ELR (cell line): ENCODE measurements at places on chromosomes 16 and 17.
A peak's percentile ranks its signal among the peaks of the same experiment; 100 is the strongest.

GRCh38 chr17:72191356-72191755 lies 70.5 kb downstream of the SOX9 start:
- no peak for DNase-seq

- no peak for DNase-seq
Observed at GRCh38 chr16:49521734-49522325, 148.2 kb downstream of the C16orf78 start.

GRCh38 chr16:179211-180092 lies 807 bp upstream of the HBQ1 start:
- no peak for DNase-seq

GRCh38 chr16:50103764-50104163 lies 38.0 kb downstream of the HEATR3 start:
- peak; percentile 55 for DNase-seq

DNA sequence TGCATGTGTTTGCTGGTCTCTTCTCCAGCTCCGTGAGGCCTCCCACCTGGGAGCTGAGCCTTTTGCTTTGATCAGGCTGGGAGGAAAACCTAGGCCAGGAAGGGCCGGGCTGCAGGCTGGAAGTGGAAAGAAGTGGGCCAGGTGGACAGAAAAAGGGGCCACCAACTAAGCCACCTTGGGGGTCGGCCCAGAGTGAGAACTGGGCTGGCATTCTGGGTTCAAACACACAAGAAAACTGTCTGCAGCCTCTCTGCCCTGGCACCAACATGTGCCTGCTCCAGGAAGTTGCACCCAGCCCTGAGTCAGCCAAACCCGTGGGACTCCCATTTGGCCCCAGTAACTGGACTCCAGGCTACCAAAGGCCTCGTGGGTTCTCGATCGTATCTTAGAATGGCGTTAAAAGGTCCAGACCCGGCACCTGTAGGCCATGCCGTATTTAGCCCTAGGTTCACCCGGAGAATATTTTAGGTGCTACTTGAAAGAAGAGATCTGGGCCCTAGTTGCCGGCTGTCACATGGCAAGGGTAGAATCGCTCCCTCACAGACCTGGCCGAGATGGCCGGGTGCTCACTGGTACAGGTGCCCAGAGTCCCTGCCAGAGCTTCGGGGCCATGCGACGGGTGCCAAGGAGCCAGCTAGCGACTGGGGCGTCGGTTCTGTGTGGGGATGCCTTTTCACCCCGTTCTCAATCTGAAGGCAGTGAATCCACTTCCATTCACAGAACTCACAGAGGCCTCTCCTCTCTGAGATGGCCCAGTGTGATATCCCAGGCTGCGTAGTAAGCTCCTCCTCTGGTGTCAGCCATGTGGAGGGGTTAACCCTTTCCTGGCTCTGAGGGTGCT lies 236.6 kb downstream of the MRTFB start:
- peak; percentile 49 for DNase-seq

GRCh38 chr16:27473101-27473900 lies 71.3 kb downstream of the IL21R start:
- no peak for DNase-seq

GRCh38 chr17:76383546-76384221 lies 725 bp upstream of the SPHK1 start:
- peak; percentile 77 for DNase-seq

DNA sequence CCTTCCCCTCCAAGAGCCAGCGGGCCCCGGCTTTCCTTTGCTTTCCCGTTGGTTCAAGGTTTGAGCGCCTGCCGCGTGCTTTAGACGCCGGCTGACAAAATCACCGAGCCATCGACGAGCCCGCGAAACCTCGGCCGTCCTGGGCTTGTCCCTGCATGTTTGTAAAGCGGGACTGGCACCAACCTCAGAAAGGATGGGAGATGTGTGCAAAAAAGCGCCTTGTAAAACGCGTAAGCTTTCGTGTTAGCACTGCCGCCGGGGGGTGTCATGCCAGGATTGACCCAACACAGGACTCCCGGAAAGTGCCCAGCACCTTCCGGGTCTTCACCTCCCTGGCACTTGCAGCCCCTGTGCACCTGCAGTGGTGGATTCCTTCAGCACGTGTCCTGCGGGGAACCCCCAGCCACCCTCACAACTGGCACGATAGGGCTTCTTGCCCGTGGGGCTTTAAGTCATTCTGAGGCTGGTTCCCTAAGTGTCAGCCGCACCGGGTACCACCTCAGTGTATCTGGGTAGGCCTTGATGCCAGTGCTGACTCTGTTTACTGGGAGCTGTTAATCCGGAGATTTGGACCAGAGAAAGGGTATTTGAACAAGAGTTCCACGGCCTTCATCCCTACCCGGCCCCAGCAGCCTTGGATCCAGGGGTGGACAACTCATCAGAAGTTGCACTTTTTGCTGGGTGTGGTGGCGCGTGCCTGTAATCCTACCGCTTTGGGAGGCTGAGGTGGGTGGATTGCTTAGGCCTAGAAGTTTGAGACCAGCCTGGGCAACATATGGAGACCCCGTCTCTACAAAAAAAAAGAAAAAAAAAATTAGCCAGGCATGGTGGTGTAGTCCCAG lies 817 bp downstream of the NDUFAF8 start:
- DNase-seq: peak; percentile 55

- DNase-seq: peak; percentile 38
Observed at GRCh38 chr16:716200-716568, 1.3 kb downstream of the METRN start.

GRCh38 chr16:82192665-82193064 lies 22.6 kb upstream of the MPHOSPH6 start:
- DNase-seq: peak; percentile 94

DNA sequence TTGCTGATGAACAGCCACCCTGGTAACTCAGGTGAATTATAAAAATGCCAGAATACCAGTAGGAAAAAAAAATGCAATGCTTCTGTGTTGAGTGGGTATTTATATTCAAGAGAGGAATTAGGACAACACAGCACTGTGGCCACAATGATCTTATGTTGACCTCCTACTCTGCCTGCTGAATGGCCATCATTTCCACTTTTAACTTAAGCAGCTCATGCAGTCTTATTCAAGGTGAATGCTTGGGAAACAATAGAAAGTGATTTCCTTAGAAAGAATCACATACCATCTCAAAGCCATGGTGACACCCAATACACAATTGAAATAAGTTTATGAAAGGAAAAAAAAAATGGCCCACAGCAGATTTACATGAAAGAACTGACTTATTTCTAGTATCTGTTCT lies 224.0 kb downstream of the CDH8 start:
- DNase-seq: no peak

DNA sequence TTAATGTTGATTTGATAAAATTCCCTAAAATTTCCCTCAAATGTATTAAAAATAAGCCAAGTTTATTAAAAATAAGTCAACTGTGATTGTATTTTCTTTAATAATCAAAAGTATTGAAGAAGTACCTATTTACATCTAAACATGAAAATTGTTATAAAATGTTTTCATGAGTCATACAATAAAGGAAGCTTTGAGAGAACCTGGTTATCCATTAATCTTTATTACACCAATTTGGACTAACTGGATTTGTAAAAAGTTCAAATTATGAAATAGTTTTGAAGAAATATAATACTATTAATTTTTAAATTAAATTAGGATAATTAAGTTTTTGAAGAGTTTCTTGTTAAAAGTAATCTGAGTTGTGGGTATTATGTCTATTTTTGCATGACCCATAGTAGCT lies 63.8 kb downstream of the COX10 start:
- DNase-seq: no peak

- DNase-seq: no peak
Observed at GRCh38 chr16:65716737-65717700, 595.2 kb upstream of the CDH11 start.

GRCh38 chr16:68231384-68232136 lies 4.4 kb downstream of the ESRP2 start:
- no peak for DNase-seq

DNA sequence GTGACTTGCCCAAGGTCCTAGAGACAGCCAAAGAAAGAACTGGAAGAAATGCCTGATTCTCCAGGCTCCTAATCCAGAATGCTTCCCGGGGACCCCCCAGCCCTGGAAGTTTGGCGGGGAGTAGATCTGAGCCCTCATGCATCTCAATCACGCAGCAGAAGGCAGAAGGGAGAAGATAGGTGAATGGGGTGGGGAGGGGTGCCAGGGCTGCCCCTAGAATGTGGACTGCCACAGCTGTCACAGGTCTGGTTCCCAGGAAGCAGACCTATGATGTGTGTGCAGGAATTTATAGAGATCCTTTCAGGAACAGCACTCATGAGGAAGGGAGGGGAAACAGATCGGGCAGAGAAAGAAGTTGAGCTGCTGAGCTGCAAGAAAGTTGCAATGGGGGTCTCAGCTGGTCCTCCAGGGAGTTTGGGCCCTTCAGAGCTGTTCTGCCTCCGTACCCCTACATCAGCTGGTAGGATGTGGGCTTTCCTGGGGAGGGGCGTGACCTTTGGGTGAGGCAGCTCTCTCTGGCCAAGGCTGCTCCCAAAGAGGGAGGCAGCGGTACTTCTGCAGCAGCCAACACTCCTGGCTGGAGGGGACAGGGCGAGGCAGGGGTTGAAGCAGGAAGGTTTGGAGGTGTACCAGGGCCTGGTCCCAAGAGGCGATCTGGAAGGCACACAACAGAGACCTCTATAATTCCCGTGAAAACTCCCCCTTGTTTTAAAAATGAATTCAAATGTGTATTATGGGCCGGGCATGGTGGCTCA lies 43.4 kb downstream of the DNAH9 start:
- no peak for DNase-seq

GRCh38 chr17:58267347-58268324 lies 13.1 kb downstream of the MPO start:
- no peak for DNase-seq

DNA sequence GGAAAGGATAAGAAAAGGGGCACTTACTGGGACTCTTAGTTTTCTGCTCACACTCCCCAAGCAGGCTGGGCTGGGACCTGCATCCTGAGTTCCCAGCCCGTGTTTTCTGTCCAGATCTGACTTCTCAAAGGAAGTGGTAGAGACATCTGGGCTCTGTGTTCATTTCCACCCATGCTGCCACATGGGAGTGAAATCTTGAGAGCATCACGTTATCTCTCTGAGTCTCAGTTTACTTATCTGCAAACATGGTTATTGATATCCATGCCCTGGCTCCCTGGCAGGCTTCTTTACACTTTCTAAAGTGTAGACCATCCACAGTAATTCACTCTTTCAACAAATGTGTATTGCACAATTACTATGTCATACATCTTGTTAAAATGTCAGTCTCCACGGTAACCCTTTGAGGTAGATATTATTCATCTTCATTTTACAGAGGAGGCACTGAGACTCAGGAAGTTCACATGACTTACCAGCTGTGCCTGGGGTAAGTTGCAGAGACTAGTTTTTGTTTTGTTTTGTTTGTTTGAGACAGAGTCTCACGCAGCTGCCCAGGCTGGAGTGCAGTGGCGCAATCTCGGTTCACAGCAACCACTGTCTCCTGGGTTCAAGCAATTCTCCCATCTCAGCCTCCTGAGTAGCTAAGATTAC lies 3.4 kb downstream of the ZNF688 start:
- DNase-seq: peak; percentile 79

- DNase-seq: no peak
Observed at GRCh38 chr17:57911834-57912673, 43.2 kb downstream of the CUEDC1 start.

GRCh38 chr16:1533443-1533951 lies at the start of gene TMEM204:
Gene TMEM204, plus strand, starts transcription at chr16:1533666. Its CDS starts 610 bp downstream, at chr16:1534276.
- peak; percentile 88 for DNase-seq

DNA sequence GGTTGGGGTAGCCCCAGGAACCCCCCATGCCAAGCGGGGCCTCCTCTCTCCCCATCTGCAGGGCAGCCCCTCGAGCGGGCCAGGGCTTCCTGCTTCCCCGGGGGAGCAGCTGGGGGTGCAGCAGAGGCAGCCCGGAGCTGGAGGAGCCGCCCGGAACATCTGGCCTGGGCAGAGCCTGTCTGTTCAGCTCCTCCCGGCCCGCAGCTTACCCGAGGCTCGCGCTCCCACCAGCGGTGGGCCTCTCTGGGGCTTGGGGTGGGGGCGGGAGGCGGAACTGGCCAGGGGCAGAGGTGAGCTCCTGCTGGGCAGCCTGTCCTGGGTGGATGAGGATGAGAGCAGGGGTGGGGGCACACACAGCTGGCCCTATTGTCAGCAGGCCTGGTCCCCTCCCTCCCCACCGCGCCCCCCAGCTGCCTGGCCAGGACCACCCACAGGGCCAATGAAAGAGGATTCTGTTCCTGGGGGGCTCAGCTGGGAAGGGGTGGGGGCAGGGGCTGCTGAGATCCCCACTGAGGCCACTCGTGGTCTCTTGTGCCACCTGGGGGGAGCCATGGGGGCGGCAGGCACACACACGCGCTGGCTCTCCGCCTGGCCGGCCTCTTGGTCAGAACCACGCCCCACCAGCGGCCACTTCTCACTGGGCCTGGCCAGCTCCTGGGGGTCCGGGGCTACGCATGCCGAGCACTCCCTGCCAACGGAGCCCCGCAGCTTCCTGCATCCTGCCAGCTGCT lies 34.7 kb downstream of the BAHCC1 start:
- DNase-seq: peak; percentile 30

DNA sequence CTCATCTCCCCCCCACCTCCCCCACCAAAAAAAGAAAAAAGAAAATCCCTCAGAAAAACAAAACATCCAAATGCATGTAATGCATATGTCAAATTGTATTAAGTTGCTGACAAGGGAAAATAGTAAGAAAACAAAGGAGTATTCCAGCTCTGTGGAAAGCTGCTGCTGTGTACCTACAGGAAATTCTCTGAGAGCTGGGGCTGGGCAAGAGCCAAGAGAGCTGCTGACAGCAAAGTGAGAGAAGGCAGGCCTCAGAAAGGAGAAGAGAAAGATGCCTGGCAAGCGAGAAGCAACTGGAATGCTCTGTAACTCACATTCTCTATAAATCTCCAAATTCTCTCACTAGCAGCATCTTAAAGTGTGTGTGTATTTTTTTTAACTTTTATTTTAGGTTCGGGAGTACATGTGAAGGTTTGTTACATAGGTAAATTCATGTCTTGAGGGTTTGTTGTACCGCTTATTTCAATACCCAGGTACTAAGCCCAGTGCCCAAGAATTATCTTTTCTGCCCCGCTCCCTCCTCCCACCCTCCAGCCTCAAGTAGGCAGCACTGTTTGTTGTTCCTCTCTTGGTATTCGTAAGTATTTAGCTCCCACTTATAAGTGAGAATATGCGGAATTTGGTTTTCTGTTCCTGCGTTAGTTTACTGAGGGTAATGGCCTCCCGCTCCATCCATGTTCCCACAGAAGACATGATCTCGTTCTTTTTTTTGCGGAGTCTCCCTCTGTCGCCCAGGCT lies 24.4 kb downstream of the CNTROB start:
- DNase-seq: no peak

DNA sequence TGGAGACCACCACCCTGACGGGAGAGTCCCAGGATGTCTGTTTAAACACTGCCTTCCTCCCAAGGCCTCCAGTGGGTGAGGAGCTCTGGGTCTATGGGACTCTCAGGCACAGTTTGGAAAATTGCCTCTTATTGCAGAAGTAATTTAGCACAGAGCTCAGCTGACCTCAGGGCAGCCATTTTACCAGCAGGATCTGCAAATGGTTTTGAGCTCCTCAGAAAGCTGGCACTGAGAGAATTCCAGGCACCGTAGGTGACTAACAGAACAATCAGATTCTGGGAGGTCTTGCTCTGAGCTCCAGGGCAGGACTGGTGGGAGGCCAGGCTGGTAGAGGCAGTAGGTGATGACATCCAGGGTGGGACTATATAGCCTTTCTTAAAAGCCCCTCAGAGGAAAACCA lies 17.3 kb upstream of the C16orf74 start:
- no peak for DNase-seq
